Stimulated activated CD4-positive, alpha-beta T cell treated with anti-CD3 and anti-CD28 coated beads, Interleukin-15, amount 100 ng/mL, for 1 hour (primary cell): ENCODE measurements at places on chromosomes 7 and 10.

GRCh38 chr10:80457554-80458262 lies 3.6 kb downstream of the TSPAN14 start:
- DNase-seq: no peak

DNA sequence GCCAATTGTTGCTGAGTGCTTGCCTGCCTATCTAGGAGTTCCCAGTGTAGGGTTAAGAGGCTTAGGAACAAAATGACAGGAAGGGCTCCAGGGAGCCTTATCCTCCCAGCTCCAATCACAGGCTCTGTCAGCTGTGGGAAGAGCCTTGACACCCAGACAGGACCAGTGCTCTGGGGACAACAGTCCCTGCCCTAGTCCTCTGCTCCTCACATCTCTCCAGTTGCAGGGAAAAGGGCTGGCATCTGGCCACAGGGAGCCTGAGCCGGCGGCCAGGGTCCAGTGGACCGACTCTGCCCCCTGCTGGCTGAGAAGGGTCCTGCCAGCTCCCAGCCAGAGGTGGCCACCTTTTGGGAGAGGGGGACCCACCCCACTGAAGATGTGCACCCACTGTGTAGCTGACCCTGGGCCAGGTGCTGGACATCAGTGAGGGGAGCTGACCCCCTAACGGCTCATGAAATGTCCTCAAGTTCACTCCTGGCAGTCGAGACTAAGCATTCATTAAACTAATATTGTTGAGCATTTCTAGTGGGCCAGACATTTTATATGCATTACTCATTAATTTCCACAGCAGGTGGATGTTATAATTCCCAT lies 17.6 kb downstream of the DNAJB12 start:
- peak; percentile 59 for DNase-seq

GRCh38 chr10:71243756-71244395 lies 31.5 kb downstream of the UNC5B start:
- no peak for DNase-seq

GRCh38 chr10:97006364-97006763 lies 174.3 kb downstream of the LCOR start:
- no peak for DNase-seq

GRCh38 chr7:15326044-15326644 lies 235.7 kb downstream of the AGMO start:
- no peak for DNase-seq

- DNase-seq: no peak
Observed at GRCh38 chr7:1349351-1349761, 109.9 kb downstream of the MICALL2 start.

DNA sequence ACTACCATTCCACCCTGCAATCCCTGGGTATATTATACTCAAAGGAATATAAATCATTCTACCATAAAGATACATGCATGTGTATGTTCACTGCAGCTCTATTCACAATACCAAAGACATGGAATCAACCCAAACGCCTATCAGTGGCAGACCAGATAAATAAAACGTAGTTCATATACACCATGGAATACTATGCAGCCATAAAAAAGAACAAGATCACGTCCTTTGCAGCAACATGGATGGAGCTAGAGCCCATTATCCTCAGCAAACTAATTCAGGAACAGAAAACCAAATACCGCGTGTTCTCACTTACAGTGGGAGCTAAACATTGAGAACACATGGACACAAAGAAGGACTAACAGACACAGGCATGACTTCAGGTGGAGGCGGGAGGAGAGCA lies 138.3 kb downstream of the DYNC2I1 start:
- DNase-seq: no peak

GRCh38 chr7:117844678-117845077 lies 28.6 kb downstream of the CTTNBP2 start:
- DNase-seq: no peak

DNA sequence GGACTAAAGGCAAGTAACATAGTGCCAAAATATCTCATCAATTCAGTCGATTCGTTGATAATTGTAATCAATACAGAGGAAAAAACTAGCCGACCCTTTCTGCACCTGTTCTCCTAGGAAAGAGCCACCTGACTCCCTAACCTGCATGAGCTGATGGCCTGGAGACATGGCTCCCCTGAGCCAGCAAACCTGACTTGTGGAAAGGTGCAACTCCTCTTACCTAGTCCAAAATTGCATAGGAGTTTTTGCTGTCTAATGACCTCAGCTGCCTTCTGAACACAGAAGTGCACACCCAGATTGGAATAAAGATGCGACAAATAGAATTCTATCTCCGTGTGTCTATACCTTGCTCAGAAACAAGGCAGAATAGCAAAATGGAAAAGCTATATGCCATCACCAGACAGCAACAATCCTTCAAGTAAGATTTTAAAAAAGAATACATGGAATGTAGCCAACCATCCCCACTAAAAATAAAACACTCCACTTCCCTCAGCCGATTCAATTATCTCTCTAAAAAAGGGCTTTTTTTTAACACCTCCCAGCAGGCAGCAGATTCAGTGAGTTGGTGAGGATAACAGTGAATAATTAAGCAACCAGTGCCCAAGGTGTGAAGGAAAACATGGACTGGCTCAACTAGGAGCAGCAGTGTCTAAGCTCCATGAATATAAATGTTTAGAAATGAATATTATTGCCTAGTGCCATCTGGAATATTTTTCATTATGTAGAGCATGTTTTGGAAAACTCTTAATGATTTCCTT lies 26.6 kb upstream of the LMTK2 start:
- DNase-seq: no peak

GRCh38 chr10:77139252-77140160 lies 498.1 kb downstream of the KCNMA1 start:
- DNase-seq: no peak

GRCh38 chr7:42055171-42055570 lies 181.8 kb downstream of the GLI3 start:
- no peak for DNase-seq

- no peak for DNase-seq
Observed at GRCh38 chr10:132925071-132925561, 17.3 kb downstream of the CFAP46 start.

DNA sequence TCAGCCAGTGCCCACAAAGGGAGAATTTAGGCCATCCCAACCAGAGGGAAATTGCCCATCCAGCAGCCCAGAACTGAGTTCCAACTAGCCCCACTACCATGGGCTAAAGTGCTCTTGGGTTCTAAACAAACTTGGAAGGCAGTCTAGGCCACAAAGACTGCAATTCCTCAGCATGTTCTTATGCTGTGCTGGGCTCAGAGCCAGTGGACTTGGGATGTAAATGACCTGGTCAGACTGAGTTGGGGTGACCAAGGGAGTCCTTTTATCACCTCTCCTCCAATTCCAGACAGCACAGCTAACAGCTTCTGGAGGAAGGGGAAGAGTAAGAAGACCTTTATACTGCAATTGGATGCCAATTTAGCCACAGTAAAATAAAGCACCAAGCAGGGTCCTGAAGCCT lies 607.2 kb upstream of the KCND2 start:
- no peak for DNase-seq

DNA sequence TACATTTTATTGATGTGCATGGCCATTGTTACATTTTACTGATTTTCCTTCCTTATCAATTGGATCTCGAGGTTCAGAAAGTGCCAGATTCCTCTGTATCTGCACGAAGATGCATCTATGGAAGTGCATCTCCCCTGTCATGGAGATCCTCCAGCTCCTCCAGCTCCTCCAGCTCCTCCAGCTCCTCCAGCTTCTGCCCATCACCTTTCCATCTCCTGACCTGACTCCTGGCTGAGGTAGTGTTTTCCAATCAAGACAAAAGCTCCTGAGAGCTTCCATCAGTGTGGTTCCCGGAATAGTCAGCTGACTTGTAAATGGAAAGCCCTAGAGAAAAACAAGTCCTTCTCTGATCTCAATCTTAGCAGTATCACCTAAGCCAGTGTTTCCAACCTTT lies 90.8 kb upstream of the KLF6 start:
- DNase-seq: no peak

DNA sequence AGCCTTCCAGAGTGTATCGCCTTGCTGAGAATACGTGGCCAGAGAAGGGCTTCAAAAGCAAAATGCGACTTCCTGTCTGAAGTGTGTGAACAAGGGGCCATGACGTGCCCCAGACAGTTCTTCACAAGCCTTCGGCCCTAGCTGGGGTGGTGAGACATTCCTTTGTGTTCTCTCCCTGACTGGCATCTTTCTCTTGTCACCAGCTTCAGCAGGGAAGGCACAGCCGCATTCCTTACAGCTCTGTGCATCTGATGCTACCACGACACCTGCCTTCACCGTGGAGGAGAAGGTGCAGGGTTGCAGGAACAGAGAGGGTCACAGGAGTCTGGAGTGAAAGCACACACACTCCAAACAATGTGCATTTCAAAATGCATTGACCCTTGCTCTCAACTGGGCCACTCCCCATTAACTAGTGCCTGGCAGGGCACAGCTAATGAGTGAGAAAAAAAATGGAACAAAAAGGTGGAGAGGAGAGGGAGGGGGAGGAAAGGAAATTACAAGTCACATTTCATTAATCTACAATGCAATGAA lies 93.4 kb downstream of the GPR26 start:
- DNase-seq: no peak

DNA sequence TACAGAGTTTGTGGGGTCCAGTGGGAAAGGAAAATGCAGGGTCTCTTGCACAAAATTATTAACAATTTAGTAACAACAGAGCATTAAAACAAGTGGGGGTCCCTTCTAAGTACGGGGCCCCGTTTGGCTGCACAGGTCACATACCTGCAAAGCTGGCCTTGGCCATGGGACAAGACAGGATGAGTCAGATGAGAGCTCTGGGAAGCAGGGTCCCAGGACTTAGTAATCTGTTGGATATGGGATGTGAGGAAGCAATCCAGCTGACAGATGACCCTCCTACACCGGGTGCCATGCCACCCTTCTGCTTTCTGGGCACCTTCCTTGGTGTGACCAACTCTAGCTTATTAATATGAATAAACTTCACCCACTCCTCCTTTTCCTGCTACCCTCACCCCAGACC lies 3.2 kb upstream of the DUSP5 start:
- no peak for DNase-seq
